ENCODE measurements at places on chromosomes 1 and 21.

DNA sequence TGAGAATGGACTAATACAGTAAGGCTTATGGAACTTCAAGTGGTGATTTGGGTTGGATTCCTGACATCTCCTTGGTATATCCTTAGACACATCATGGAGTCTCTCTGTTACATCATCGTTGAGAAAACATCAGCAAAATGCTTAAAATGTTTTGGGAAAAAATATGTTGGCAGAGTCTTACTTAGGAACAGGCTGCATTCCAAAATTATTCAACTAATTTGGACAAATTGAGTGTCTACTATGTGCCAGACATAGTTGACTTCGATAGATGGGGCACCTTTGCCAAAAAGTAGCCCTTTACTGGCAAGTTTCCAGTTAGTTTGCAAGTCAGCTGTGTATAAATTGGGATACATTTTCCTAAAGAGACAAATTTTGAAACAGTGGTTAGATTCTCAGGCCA, 253.4 kb upstream of the ST6GALNAC5 start:
- DNase-seq: no peak

- DNase-seq: no peak
These were observed 49.5 kb downstream of the SCMH1 start for GRCh38 chr1:41192456-41193178.

DNA sequence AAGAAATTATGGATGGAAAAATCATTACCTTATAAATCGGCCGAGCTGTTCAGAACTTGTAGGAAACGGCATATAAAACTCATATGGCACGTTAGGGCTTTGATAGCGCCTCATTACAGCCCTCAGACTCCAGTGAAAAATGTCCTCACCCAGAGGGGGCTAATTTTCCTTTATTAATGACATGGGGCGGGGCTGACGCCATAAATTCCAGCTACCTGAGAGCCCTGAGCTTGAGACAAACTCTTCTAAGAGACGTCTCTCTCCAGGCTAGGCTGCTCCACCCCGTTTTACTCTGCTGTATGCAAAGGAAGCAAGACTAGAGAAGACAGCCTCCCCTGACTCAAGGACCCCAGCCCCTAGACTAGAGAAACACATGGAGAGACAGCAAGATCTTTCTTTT, 149.4 kb downstream of the TRABD2B start:
- DNase-seq: no peak

- DNase-seq: no peak
These were observed 126.4 kb downstream of the VPS13D start for GRCh38 chr1:12356004-12356890.

DNA sequence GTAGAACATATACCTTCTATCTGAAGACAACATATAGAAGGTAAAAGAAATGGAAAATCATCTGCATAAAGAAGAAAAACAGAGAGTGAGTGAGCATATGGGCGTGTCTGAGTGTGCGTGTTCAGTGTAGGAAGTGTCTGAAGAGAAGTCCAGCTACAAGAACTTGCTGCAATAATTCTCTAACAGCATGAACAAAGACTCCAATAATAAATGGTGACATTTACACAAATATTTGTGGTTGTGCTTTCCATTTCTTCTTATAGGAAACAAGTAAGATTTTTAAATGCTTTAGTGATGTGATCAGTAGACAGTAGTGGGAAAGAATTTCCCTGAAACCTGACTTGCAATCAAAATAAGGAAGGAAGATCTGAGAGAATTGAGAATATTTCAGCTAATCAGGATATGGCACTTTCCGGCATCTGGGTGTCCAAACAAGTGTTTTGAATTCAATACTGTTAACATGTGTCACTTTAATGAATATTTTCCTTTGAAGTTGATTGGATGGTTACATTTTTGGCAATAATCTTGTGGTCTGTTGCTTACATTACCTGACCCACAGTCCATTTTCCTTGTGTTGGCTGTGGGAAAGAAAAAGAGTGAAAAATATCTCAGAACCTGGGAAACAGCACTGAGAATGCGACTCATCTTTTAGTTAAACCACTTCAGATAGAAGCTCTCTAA, 154.0 kb downstream of the TGFB2 start:
- DNase-seq: no peak

DNA sequence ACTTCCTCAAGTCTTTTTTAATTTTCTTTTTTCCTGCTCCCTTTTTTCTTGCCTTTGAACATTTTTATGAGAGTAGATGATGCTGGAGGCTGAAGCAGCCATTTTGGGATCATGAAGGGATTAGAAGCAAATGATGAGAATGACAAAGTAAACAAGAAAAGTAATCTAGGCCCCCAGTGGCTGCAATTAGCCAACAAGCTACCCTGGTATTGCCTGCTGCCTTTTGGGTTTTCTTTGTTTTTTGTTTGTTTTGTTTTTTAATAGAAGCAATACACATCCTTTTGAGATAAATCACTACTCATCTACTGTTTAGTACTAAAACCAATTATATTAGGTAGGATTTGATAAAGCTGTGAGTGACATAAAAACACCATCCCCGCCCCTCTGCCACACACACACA, 280.7 kb upstream of the ADGRL2 start:
- no peak for DNase-seq

DNA sequence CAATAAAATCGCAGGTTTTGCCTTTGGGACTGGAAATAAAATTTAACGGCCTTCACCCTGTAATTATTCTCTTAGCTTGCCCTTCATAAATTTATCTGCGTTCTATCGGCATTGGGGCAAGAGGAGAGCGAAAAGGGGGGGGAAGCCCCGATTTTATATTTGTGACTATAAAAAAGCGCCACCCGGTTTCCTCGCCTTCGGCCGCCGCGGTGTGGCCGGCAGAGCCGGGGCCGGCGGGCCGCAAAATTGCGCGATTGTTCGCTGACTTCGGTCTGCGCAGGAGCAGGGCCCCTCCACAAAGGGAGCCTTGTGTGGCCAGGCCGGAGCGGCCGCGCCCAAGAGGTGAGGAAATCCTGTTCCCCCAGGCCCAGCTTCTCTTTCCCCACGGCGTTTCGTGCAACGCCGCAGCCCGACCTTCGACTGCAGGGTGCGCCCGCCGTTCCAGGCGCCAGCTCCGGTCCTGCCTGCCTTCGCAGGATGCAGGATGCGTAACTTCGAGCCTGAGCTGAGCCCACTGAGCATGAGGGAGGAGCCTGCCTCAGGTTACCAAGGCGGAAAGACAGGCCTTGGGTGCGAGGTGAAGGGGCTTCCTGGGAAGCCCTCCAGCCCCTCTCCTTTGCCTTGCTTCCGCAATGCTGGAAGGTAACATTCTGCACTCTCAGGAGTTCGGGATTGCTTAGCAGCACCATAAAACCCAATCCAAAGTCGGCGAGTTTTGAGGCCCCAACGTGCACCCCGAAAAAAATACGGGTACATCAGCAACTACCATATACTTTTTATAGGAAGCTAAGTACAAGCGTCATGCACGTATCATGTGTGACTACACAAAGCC, 4.9 kb upstream of the TBX15 start:
- DNase-seq: no peak

GRCh38 chr1:93874025-93874651, 4.9 kb downstream of the DNTTIP2 start:
- no peak for DNase-seq

DNA sequence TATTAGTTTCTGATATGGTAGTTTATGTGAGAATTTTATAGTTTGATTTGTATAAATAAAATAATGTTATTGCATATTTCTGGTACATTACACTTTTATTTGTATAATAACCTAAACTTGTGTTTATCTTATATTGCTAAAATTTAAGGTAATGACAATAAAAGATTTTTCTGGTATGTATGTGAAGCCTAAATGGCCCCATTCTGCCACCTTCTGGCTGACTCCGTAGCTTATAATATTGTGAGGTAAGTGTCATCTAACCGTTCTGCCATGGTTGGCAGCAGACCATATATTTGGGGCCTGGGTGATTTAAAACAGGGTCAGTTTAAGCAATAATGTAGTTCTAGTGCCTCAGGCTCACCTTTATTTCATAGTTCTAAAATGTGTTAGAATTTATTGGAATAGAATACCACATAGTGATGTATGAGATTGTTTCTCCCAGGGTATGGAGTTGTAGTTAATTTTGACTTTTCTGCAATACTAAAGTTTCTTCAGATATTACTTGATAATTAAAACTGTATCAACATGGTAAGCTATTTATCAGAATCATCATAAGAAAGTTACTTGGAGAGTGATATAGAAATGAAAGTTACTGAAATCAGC, 21.2 kb upstream of the PRKACB start:
- peak; percentile 43 for DNase-seq

GRCh38 chr1:241990040-241990439, 8.9 kb downstream of the MAP1LC3C start:
- no peak for DNase-seq

- no peak for DNase-seq
These were observed 13.9 kb downstream of the C1orf174 start for GRCh38 chr1:3886106-3886670.

DNA sequence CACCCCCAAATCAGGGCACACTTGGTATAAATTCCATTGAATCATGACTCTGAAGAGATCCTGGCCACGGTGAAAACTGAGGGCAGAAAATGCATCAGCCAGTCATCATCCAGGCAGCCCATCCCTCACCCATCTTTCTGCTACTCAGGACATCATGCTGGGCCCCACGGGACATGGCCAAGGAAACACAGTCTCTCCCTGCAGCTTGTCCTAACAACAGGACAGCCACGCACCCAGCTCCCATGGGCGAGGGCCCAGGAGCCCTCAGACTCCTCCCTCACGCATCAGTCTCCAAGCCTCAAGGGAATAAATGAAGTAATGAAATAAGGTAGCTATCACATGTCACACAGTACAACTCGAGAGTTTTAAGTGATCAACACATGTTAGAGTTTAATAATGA, 37.8 kb downstream of the ELK4 start:
- DNase-seq: no peak

DNA sequence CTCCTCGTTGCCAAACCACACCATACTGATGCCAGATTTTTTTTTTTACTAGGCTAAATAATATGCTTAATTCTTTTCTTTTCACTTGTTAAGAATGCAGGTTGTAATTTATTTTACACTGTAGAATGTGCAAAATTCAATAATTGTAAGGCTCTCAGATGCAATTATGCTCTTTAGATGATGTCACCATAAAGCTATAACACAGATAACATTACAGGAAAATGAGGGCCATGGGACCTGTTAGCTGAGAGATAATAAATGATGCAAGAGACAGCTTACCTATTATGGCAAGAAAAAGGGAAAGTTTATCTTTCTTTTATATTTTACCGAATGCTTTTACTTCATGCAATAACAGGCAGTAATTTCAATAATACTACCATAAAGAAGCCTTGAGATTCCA, 35.4 kb downstream of the CHRM3 start:
- no peak for DNase-seq

GRCh38 chr1:69711190-69711930, 143.6 kb downstream of the LRRC7 start:
- no peak for DNase-seq

DNA sequence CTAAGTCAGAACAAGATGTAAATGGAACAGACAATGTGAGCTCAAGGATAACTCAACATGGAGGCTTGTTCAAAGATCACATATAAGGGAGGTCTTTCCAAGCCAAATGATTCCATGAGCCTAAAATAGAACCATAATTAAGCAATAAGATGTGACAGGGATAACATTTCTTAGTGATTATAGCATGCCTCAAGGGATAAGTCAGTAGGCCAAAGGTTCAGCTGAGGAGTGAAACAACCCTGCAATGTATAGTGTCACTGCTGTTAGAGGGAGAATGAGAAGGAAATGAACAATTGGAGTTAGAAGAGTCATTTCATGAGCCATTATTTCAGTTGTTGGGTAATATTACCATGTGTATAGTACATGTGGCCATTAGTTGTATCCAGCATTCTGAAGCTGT, 25.0 kb downstream of the GORAB start:
- no peak for DNase-seq

- DNase-seq: no peak
These were observed 13.1 kb upstream of the SLC1A7 start for GRCh38 chr1:53155534-53155933.
